ENCODE measurements at places on chromosomes 6 and 20.

GRCh38 chr6:50961611-50962010 lies 142.9 kb downstream of the TFAP2B start:
- DNase-seq: no peak

DNA sequence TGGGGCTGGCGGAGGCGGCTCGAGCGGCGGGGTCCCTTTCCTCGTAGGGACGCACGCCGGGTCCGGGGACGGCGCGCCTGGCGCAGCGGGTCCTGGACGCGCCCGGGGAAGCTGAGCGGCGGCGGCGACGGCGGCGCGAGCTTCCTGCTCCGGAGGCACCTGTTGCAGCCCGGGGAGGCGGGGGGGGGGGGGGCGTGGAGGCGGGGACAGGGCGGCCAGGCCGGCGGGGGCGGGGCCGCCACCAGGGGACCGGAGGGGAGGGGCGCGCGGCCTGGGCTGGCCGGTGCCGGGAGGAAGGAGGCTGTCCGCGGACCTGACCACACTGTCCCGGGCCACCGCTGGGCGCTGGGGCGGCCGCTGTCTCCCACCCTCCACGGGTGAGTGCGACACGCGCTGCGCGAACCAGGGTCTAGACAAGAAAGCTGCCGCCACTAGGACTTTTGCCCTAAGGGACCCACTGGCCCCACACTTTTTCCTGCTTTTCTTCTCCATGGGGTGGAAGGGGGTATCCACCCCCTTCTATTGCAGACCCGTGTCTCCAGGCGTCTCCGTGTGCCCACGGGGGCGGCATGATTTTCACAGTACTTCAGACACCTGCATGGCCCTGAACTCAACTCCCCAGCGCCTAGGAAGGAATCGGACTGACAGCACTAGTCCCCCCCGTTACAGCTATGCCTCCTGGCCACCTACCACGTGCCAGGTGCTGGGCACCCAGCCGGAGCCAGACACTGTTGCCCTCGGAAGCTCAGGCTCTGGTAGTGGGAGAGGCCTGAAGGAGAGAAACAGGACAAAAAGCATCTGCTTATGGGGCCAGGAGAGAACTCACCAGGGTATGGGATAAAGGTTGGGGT lies at the start of gene NFATC2:
Gene NFATC2 (minus strand): TSS at position 149 of the 851 bp plus-strand sequence. CDS start 220 bp downstream, outside the sequence.
- DNase-seq: peak; percentile 81

DNA sequence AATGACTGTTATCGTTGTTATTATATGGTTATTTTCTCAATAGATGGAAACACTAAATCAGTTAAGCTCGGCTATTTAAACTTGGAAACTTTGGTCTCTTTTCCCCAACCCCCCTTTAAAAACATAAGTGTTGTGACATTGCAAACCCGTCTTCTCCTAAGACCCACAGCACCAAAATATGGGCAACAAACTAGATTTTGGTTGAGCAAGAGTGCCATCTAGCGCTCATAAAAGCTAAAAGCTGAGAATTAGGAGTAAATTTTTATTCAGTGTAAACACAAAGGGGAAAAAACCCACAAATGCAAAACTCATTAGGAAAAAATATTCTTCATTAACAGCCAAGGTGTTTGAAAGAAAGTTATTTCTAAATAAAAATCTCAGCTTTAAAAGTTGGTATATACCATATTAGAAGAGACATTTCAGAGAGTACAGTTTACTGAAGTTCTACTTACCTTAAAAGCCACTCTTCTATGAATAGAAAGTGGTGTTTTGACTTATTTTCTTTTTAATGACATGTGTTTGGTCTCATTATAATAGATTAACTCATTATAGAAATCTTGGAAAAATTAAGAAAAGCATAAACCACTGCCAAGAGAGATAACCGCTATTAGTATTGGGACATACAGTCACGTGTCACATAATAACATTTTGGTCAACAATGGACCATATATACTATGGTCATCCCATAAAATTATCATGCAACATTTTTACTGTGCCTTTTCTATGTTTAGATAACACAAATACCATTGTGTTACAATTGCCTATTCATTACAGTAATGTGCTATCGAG lies 21.1 kb downstream of the SESN1 start:
- DNase-seq: no peak

DNA sequence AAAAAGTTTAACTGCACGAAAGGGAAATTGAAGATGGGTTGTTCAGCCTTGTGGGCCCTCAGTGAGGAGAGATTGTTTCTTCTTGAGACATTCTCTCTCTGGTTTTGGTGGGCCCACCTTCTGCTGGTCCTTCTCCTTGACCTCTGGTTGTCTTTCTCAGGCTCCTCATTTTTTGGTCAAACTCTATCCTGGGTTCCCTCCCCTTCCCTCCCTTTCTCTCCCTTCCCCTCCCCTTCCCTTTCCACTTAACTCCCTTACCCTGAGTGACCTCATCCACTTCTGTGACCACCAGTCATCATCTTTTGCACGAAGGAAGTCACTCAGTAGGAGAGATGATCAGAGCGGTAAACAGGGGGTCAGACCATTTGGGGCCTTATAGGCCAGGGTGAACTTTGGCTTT lies 71.5 kb upstream of the RALY start:
- no peak for DNase-seq

GRCh38 chr6:84018453-84019061 lies 15.0 kb upstream of the MRAP2 start:
- DNase-seq: no peak

DNA sequence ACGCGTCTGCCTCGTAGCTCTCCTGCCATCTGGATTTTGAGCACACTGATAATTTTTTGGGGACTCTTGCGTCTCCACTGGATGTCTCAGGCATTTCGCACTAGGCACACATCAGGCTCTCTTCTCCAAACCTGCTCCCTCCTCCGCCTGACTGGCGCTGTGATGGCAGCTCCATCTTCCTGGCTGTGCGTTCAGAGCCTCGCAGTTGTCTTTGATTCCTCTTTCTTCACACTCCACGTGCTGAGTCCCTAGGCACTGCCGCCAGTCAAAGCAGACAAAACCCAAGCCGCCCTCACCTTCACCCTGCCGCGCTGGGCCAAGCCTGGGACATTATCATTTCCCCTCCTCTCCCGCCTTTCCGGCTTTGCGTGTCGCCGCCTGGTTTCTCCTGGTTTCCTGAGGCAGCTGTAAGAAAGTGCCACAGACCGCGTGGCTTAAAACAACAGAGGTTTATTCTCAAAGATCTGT lies 778 bp downstream of the PSMG4 start:
- peak; percentile 69 for DNase-seq

DNA sequence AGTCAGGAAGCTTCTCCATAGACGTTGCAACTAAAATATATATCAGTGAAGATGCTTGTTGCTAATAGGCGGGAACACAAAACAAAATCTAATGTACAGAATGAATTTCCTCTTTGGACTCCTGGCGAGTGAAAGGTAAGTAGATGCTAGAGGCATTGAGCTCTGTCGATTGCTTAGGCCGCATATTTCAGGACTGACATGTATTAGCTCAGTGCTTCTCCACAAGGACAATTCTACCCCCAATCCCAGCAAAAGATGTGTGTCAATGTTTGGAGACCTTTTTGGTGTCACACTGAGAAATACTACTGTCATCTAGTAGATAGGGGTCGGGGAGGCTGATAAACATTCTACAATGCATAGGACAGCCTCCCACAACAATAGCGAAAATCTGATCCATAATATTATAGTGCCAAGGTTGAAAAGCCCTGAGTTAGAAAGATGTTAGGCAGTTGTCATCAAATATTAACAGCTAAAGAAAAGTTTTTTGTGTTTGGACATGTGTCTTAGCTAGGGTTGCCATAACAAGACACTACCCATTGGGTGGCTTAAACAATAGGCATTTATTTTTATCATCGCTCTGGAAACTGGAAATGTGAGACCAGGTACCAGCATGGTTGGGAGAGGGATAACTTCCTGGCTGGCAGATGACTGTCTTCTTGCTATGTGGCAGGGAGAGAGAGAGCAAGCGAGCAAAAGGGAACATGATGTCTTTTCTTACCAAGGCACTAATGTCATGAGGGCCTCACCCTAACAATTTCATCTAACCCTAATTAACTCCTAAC lies 48.0 kb upstream of the BCAS1 start:
- DNase-seq: no peak

DNA sequence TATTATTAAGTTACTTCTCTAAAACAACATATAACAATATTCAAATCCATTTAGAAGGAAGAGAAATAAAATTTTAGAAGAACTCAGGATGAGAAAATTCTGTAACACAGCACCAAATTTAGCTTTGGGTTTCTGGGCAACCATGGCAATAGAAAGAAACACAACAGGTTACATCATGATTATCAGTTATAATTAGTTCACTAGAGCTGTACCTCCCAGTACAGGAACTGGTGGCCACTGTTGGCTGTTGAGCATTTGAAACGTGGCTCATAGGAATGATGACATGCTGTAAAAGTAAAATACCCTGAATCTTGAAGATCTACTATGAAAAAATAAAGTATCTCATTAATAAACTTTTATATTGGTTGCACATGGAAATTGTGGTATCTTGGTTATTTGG lies 23.7 kb upstream of the MAP3K4 start:
- DNase-seq: no peak

GRCh38 chr6:55617272-55617671 lies 38.3 kb upstream of the HMGCLL1 start:
- DNase-seq: no peak

DNA sequence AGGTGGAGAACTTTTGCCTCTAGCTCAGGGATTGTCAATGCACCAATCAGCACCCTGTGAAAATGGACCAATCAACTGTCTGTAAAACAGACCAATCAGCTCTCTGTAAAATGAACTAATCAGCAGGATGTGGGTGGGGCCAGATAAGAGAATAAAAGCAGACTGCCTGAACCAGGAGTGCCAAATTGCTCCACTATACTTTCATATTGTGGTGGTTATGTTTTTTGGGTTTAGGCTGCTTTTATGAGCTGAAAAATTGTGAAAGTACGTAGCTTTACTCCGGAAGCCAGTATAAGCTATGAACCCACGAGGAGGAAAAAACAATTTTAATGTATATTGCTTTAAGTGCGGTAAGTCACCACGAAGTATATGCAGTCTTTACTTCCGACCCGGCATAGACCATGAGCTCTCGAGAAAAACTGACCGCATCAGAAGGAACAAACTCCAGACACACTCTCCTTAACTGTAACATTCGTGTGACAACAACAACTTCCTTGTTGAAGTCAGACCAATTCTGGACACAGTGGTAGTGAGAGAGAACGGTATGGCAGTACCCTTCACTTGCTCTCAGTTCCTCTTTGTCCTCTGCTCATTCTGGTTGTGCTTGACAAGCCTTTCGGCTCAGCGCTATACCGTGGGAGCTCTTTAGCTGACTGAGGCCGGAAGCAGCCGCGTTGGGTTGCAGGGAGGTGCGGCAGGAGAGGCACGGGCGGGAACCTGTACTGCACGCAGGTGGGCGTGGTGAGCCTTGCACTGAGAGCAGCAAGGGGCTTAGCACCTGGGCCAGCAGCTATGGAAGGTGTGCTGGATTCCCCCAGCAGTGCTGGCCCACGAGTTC lies 81.9 kb upstream of the E2F3 start:
- peak; percentile 72 for DNase-seq

GRCh38 chr20:34622821-34623451 lies 54.0 kb downstream of the PIGU start:
- no peak for DNase-seq

GRCh38 chr6:16903470-16903869 lies 142.2 kb upstream of the ATXN1 start:
- no peak for DNase-seq

DNA sequence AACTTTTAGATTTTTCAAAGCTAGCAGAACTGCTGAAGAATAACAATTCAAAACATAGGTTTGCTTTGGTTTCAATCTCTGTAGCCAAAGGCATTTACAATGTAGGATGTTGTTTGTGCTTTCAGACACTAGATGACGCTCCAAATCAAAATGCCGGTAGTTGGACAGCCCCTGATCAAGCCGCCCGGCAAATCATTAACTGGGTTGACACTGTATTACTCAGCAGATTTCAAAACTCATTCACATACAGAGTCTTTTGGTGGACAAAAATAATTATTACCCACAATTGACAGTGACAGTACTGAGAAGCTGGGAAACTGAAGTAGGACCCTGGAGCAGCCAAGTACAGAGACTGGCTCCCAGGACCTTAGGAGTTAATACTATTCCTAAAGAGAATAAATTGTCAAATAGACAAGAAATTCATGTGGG lies 21.3 kb upstream of the HFE start:
- DNase-seq: peak; percentile 68

DNA sequence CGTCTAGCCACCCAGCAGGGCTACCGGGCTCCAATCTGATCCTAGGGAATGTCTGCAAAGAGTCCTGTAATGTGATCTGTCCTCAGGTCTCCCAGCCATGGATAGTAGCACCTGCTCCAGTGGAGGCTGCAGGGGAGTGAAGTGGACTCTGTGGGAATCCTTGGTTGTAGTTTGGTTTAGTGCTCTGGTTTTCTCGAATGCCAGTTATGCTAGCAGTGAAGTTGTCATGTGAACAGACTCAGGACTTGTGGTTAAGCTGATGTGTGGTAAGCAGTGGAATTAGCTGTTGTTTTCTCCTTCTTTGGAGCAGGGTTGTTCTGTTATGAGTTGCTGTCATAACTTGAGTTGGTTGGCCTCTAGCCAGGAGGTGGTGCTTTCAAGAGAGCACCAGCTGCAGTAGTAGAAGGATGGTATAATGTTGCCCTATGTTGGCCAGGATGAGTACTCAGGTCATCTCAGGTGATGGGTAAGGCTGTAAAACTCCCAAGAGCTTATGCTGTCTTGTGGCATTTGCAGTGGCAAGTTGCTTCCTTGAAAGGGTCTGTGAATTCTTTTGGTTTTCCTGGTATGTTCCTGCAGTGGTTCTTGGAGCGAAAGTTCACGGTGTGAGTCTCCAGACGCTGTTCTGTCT lies 390.2 kb downstream of the UTRN start:
- DNase-seq: no peak

DNA sequence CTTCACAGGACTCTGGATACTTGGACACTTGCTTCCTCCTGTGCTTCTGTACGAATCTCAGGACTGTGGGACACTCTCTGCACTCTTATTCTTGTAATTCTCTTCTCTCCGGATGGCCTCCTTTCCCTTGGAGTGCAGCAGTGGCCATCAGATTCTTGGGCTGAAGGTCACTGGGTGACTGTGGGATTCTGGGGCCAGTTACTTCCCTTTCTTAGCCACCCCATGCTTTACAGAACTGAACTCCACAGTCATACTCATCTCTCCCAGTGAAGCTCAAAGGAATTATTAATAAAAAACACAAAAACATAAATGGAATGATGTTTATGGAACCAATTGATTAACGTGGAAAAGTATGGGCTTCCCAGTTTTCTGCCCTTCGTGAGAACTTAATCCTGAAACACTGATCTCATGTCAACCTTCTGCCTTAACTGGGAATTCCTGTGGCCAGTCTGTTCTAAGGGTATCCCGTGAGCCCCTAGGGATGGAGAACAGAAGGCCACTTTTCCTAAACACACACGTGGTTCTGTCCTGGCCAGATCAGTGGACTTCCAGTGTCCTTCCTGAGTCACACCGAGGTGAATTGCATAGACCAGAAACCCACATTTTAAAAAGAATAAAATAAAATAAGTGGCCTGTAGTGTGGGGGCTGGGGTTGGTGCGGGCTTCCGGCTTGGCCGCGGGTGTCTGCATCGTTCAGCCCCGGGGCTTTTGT lies 23.6 kb upstream of the HLA-E start:
- DNase-seq: no peak

DNA sequence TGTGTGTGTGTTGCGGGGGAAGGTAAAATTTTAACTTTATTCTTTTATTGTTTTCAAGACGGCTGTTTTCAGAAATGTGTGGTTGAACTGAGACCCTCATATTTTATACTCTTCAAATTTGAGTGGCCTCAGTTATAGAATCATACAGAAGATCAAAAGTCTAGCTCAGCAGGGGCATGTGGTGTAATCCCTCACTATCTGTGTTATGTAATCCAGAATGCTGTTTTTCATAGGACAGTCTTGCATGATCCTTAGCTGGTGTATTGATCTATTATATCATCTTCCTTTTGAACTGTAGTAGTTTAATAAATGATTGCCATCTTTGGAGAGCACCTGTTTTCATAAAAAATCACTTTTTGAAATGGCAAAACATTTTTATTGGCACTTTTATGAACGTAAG lies 1.4 kb downstream of the PLCB4 start:
- DNase-seq: no peak
